ENCODE measurements at places on chromosomes 12 and 14.

DNA sequence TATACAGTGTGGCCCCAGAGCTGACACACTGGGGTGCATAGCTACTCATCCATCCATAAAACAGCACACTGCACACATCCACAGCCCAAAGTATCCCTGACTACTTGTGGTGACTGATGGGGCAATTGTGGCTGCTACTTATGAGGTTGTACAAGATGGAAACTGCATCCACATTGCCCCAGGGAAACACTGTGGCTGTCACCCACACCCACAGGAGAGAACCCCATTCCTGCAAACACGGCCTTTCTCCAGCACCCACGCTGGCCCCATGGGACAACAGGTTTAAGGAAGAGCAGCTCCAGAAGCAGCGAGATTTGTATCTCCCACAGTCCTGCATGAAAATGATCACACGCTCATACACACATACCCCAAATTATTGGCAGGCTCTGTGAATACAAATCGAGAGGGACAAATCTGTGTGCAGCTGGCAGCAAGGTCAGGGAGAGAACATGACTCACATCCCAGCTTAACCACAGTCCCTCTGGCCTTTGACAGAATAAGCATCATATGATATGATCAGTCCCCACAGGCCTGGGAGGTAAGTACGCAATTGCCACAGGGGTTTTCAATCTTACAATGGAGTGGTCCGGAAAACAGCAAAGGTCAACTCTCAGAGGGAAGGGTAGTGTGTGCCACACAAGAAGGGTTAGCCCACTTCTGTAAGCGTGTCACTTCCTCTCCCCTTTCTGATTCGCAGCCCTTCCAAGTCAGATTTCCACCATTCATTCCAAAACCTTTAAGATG lies 61.9 kb downstream of the ESR2 start:
- no peak for DNase-seq

- DNase-seq = no peak
These were observed 2.4 kb upstream of the HOXC12 start for GRCh38 chr12:53952335-53952694.

DNA sequence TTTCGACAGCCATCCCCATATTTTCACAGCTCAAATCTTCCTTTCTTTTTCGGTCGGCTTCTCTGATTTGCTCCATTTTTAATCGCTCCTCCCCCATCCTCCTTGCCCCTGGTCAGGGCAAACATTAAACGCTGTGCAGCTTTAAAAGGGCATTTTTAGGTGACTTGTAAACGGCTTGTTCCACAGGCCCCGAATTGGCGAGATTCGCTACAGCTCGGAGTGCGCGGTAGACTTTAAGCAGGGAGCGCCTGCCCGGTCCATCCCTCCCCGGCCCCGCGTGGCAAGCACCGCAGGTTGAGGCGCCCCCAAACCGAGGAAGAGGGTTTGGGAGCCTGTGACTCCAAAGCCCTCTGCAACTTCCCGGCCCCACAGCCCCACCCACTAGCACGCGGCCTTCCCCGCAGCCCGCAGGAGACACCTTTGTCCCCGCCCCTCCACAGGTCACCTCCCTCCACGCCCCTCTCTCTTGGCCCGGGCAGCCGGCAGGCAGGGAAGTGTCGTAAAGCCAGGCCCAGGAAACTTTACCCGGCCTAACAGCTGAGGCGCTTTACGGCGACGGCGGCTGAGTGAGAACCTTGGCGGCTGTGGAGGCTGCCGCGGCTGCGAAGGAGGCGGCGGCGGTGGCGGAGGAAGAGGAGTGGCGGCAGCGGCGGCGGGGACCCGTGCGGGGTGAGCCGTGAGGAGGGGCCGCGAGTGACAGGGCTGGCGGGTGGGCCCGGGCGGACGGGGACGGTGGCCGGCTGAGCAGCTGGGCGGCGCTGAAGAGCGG lies at the start of gene NAA30:
TSS of gene NAA30 (plus strand) at position 550 of the 769 bp plus-strand sequence. CDS start 372 bp downstream, outside the sequence.
- peak; percentile 84 for DNase-seq

DNA sequence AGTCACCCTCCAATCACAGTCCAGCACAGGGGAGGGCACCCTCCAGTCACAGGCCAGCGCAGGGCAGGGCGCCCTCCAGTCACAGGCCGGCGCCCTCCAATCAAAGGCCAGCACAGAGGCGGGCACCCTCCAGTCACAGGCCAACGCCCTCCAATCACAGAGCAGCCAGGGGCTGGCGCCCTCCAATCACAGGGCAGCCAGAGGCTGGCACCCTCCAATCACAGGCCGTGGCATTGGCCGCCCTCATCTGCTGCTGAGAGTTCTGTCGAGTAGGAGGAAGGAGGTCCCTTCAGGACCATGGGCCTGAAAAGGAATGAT lies 26.6 kb downstream of the DDX51 start:
- DNase-seq = no peak

- DNase-seq = no peak
These were observed 122.9 kb upstream of the ATP2B1 start for GRCh38 chr12:89831310-89832095.

GRCh38 chr14:31166271-31166561 lies 41.4 kb downstream of the HECTD1 start:
- no peak for DNase-seq

GRCh38 chr14:76546426-76547221 lies 170.7 kb downstream of the ESRRB start:
- DNase-seq = no peak
